ENCODE measurements at places on chromosomes 16 and 17.

GRCh38 chr17:58231641-58232040 lies 6.7 kb upstream of the LPO start:
- no peak for DNase-seq

DNA sequence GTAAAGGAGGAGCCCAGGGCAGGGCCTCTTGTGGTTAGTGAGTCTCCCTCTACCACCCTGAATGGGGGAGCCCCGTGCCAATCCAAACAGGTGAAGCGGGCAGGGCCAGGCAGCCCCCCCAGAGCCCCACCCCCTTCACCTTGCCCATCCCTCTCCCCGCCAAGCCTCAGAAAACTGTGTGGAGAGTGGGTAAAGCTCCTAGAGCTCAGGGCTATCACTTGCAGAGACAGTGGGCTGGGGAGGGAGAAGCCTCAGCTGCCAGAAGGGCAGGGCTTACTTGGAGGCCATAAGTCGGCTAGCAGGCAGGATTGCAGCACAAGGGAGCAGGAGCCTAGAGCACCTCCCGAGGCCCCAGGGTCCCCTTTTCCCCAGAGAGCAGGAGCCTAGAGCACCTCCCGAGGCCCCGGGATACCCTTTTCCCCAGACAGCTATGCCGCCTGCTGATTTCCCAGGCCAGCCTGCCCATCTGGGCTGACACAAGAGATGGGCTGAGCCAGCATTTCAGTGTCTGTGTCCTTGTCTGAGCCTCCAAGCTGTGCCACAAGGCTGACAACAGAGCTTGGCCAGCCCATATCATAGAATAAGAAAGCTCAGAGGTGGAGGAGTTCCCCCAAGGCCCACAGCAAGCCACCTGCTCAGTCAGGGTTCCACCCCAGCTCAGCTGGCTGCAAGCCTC lies 6.7 kb upstream of the KRT14 start:
- DNase-seq: no peak

DNA sequence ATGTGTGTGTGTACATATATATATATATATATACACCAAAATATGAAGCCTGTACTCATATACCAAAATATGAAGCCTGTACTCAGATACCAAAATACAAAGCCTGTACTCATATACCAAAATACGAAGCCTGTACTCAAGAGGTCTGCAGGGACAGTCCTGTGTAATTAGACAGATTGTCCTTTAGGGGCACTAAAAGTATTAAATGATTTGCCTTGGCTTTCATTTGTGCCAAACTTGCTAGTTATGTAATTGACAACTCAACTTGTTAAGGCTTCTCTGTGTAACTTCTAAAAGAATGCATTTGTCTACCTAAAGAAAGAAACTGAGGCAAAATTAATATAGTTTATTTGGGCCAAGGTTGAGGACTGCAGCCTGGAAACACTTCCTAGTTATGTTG lies 30.8 kb upstream of the DHX40 start:
- DNase-seq: no peak

DNA sequence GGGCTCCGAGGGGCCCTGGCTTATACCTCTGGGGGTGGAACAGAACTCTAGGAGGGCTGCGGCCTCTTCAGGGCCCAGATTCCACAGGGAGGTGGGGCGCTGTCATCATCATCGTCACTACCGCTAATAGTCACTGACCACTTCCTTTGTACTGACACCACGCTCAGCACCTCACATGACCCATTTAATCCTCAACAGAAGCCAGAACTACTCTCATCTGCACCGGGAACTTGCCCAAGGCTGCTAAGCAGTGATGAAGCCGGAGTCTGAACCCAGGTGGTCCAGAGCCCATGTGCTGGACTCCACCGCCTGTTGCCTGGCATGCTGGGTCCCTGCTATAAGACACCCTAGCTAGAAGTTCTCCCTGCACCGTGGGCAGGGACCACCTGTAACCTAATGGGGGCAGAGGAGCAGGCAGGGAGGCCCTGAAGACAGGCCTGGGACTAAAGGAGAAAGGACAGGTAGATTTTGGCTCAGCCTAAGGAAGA lies 12.0 kb downstream of the UNC13D start:
- DNase-seq: no peak

GRCh38 chr16:64092271-64092670 lies 1029.6 kb downstream of the CDH11 start:
- DNase-seq: no peak

GRCh38 chr16:67873435-67874370 lies 851 bp downstream of the EDC4 start:
- no peak for DNase-seq

GRCh38 chr16:77591347-77591746 lies 131.0 kb upstream of the NUDT7 start:
- no peak for DNase-seq

DNA sequence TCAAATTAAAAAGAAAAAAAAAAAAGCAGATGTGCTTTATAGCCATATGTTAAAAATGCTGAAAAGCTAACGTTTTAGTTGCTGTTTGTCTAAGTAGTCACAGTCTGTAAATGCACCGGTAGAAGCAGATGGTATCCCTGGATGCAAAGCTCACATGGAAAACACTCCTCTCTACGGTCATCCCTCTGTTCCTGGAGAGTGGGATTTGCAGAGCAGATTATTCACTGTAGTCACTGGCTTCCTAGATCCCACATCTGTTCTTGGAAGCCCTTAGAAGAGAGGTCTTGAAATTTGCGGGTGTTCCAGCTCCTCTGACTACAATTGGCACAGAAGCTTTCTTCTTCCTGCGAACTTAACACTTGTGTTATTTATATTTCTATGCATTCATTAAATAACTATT lies 186.6 kb downstream of the PMP22 start:
- DNase-seq: no peak

DNA sequence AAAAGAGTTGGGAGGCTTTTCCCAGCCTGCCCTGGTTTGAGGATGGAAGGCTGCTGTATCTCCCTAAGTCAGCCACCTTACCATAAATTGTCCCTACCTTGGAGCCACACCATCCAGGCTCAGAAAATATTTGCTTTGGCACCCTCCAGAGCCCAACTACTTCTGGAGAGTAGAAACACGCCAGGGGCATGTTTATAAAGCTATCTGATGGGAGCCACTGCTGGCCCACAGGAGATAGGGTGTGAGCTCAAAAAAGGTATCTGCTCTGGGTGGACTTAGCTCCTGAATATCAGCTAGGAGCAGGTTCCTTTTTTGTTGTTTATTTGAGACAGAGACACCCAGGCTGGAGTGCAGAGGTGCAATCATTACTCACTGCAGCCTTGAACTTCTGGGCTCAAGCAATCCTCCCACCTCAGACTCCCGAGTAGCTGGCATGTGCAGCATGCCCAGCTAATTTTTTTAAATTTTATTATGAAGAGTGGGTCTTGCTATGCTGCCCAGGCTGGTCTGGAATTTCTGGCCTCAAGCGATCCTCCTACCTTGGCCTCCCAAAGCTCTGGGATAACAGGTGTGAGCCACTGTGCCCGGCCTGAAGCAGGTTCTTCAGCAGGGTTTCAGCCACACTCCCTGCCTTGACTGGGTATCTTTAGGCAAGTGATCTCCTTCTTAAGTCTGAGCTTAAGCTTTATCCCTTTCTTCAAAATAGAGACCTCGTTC lies 147.1 kb downstream of the SALL1 start:
- no peak for DNase-seq

DNA sequence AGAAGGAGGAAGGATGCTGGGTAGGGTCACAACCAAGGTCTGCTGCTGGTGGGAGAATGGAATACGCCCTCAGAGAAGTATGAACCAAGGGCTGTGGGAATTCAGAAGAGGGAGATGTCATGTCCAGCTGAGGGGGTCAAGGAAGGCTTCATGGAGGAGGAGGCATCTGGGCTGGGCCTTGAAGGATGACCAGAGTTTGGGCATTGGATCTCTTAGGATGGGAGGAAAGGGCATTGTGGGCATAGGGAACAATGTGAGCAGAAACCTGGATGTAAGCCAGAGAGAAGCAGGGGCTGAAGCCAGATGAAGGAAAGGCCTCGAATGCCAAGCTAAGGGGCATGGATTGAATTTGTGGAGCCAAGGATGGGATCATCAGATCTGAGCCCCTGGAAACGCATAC lies 49.2 kb upstream of the MAP3K14 start:
- no peak for DNase-seq

DNA sequence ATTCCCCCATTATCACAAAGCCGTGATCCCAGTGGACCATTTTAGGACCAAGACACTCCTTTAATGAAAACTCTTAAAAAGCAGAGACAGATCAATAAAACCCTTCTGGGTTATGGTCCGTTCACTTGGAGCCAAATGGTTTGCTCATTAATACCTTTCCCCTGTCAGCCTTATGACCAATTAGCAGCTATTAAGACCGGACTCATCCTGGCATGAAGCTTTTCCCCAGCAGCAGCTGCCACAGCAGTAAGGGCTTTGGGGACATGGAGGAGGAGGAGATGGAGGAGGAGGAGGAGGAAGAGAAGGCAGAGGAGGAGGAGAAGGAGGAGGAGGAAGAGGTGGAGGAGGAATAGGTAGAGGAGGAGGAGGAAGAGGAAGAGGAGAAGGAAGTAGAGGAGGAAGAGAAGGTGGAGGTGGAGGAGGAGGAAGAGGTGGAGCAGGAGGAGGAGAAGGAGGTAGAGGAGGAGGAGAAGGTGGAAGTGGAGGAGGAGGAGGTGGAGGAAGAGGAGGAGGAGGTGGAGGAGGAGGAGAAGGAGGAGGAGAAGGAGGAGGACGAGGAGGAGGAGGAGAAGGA lies 50.1 kb upstream of the IRX3 start:
- no peak for DNase-seq

DNA sequence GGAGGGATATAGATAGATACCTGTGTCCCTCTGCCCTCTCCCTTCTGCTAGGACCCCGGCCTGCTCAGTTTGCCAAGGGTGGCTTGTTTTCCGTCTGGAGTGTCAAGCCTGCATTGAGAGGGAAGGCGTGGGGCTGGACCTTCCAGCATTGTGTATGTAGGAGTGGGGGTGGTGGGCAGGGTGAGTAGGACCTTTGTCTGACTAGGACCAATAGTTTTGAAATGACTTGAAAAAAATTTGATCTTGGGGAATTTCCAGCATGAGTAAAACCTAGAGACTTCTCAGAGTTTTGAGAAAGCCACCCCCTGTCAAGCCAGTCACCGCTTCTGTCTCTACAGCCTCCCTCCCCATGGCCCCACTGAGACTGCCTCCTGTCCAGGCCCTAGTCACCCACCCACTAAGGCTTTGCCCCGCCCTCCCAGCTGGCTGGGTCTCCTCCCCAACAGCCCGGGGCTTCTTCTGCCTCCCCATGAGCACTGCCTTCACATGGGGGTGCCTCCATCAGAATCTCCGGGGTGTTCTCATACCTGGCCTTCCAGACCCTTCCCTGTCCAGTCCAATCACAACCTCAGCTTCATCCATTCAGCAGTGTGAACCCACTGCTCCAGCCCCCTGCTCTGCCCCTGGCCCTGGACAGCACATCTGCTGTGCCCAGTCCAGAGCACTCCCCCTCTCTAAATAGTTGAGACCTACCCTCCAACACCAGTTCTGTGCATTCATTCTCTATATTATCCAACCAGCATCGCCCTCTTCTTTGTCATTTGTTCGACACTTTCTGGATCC lies 207.0 kb downstream of the MSI2 start:
- DNase-seq: no peak

GRCh38 chr16:82197540-82198240 lies 27.7 kb upstream of the MPHOSPH6 start:
- DNase-seq: no peak

DNA sequence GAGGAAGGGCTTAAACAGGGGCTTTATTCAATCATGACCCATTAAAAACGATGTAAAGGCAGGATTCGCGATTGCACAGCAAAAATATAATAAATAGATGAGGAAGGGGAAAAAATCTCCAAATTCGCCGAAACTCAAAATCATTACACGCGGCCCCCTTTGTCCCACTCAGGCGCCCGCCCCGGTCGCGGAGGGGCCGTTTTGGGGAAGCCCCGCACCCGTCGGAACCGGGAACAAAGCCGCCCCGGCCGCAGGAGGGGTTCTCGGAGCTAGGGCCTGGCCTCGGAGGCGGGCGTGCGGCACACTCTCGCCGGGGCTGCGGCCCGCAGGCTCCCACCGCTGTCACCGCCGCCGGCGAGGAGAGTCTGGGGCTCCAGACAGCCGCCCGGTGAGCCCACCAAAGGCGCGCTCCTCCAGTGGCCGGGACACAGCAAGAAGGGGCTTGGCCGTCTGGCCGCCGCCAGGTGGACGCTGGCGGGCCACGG lies 521 bp downstream of the C16orf87 start:
- no peak for DNase-seq

DNA sequence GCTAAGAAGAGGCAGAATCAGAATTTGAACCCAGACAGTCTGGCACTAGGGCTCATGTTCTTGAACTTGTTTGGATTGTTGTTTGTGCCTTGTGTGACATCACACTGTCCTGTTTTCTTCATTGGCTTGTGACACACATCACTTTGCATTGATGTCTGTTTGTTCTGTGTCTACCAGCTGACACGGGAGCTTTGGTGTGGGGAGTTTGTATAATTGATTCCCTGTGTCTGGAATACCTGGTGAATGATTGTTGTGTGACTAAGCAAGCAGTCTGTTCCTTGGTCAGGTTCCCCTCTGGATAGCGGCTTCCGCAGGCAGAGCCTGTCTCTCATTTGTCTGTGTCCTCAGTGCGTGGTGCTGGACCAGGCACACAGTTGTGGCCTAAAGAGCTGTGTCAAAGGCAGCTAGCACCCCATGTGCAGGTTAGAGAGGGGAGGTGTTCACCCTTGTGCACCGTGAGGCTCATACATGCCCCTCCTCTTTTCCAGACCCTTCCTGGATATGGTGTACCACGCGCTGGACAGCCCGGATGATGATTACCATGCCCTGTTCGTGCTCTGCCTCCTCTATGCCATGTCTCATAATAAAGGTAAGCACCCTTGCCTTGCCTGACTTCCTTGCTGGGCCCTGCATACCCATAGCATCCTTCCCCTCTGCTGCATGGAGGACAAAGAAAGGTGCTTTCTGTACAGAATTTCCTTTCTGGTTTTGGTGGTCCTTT lies 80.1 kb downstream of the CLEC16A start:
- DNase-seq: no peak

GRCh38 chr17:82304826-82305726 lies 12.3 kb downstream of the CD7 start:
- no peak for DNase-seq

DNA sequence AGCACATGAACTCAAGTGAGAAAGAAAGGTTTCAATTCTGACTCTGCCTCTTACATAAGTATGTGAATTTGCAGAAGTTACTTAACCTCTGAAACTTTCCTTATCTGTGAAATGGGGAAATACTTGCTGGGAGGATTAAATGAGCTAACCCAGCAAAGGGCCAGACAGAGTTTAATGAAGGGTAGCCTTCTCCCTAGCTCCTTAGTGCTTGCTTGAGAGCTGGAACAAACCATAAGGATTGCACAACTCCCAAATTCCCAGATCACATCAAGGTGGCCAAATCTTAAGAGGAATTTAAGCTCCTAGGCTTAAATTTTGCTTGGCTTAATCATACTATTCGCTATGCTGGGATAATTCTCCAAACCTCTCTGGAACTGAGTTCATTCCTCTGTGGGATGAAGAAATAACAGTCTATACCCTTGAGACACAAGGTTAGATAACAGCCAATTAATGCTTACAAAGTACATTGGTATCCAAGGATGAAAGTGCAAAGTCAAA lies 11.8 kb upstream of the WSB1 start:
- no peak for DNase-seq
